CMK (cell line): ENCODE measurements at places on chromosomes 13 and 19.

DNA sequence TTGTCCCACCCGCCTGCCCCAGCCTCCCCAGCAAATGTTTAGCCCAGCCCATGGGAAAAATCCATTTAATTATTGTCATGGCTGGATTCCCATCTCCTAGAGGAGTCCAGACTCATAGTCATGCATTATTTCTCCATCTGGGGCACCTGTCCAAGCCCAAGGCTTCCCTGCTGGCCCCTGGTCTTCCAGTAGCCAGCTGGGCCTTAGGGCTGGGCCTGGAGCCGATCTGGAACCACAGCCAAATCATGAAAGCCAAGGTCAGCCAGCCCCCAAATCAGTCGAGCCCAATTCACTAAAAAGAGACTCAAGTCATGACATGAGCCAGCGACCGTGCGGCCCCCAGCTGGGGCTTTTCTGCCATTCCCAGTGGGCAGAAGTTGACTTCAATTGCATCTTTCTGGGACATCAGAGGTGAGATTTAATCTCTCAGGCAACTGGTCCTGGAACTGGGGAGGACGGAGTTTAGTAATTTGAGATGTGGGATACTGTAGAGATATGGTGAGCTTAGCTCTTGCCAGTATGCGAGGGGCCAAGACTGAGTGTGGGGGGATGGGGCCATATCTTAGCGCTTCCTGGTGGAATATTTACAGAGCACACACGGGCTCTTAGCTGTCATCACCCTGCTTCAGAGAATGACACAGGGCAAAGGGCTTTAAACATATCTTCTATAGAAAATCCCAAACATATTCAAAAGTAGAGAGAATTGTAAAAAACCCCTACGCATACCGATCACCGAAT, 9.4 kb upstream of the PGLYRP2 start:
- DNase-seq, result no peak

GRCh38 chr19:54517483-54517882, 14.9 kb downstream of the LAIR2 start:
- peak; percentile 40 for DNase-seq

GRCh38 chr13:39970177-39970846, 314.9 kb downstream of the COG6 start:
- DNase-seq, result no peak

DNA sequence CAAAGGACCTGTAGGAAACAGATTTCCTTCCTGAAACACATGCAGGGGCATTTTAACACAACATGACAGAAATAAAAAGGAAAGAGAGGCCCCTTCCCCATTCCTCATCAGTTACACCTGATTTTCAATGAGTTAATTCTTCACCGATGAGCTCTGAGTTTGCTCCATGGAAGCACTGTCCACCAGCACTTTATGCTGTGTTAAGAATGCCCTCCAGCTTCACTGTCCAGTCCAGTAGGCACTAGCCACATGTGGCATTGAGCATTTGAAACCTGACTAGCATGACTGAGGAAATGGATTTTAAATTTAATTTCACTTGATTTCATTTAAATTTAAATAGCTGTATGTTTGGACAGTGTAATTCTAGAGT, 217.2 kb upstream of the SLC10A2 start:
- no peak for DNase-seq

- DNase-seq, result no peak
Observed at GRCh38 chr13:50549221-50549942, 294.1 kb downstream of the DLEU7 start.

DNA sequence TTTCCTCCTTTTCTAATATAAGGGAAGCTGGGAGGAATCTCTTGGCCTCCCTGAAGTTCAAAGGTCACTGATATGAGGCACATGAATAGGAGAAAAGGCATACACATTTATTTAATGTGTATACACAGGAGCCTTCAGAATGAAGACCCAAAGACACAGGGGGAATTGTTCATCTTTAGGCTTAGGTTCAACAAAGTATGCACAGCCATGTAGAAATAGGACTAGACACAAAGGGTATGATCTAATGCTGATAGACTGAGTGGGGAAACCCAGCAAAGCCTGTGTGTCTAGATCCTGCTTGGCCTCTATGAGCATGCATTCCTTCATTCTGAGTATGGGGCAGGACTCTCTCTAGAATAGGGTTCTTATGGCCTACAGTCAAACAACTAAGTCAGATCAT, 177.1 kb upstream of the RFC3 start:
- no peak for DNase-seq

DNA sequence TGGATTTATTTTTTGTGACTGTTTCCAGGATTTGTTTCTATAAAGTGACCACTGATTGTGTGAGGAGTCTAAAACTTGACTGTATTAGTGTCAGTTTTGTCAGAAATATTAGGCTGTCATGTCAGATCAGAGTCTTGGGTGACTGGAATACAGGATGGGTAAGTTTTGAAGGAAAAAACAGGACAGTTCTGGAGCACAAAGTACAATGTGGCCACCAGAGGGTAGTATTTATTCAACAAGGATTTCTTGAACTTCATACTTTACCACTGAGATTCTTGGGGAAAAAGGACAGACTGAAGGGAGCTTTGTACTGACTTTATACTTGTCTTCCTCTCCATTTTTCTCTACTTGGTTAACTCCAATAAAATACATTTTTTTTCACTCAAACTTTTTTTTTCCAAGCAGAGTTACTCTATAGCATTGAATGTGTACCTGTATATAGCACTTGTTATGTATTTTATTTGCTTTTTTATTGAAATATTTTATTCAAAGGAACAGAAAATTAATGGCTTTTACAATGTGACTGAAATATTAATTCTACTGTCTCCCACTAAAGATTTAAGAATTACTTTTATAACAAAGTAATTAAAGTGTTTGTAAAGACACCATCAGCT, 51.1 kb downstream of the LMO7 start:
- DNase-seq, result peak; percentile 26
